AG20443 (cell line): ENCODE measurements at places on chromosomes 11 and 22.

DNA sequence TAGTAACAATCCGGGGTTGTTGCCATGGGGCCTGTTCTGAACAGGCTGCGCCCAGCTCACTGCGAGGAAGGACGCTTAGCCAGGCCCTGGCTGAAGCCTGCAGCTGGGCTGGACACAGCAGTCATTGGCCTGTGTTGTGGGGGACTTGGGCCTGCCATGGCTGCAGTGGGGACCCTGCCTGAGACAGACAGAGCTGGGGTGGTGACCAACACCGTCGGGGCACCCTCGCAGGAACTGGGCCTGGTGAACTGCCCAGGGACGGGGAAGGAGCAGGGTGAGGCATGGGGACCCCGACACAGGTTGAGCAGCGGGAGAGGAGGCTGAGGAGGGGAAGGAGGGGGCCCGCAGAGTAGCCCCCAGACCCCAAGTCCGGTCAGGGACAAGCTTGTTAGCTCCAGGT lies 8.9 kb downstream of the PHLDA2 start:
- no peak for DNase-seq

DNA sequence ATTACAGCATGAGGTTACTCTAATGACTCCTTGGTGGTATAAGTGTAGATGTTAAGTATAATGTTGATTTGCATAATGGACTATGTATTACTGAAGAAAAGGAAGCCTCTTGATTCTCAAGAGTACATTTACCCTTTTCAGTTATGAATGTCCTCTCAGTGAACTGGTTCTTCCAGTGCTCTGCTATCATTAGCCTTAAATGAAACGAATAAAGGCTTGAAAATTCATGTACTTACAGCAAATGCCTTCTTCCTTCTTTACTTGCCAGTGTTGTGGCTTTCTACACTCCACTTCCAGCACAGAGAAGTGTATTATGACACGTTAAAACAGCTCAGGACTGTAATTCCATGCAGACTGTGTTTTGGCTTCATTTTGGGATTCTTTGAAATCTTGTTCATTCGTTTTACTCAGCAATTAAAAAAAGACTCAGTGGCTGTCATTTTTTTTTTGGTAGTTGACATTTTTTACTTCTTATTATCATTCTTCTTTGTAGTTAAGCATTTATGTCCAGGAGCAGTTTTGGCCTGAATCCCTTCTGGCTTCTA lies 96.9 kb downstream of the MTMR3 start:
- peak; percentile 49 for DNase-seq

GRCh38 chr22:29133603-29134133 lies 60.8 kb downstream of the KREMEN1 start:
- DNase-seq = no peak

- peak; percentile 71 for DNase-seq
Measured at GRCh38 chr11:33670250-33671011, 30.2 kb downstream of the C11orf91 start.

GRCh38 chr22:37187891-37188761 lies at the start of gene C1QTNF6:
Gene C1QTNF6, minus strand, starts transcription at chr22:37188247. Its CDS starts 34 bp downstream, at chr22:37188213.
- DNase-seq = peak; percentile 55

DNA sequence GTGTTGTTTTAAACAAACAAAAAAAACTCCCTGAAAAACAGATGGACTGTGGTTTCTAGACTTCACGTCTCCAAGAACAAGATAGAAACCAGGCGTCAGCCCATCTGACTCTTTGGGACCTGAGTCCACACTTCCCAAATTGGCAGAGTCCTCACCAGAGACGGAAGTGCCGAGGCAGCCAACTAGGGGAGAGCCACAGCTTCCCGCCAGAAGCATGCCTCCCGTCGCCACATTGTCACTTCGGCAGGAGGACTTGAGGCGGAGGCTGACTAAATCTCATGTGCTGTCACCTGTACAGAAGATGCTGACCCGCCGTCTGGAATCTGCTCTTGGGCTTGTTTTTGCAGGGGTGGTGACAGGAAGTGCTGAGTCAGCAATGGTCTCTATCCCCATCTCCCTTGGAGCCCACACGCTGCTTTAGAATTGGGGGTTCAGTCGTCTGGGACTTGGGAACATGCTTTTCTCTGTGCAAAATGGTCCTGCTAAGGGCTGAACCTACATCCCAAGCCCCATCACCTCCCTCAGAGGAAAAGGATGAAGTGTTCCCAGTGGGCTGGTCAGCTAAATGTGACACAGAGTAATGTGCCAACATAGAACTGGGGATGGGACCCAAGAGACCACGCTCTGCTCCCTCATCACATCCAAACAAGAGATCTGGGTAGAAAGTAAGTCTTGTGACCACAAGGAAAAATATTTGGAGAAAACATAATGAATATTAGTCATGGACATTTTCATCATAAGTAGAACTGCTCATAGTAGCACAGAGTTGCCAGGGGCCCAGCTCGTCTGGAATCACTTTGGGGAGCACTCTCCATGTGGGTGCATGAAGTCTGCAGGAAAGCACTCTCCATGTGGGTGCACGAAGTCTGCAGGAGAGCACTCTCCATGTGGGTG lies 152.9 kb downstream of the SNX19 start:
- peak; percentile 36 for DNase-seq

- peak; percentile 73 for DNase-seq
Measured at GRCh38 chr11:128496692-128497060, 90.7 kb downstream of the ETS1 start.

GRCh38 chr11:109911488-109911887 lies 181.7 kb upstream of the ZC3H12C start:
- DNase-seq = no peak
